ENCODE measurements at places on chromosomes 5 and 9.
A peak's percentile ranks its signal among the peaks of the same experiment; 100 is the strongest.

DNA sequence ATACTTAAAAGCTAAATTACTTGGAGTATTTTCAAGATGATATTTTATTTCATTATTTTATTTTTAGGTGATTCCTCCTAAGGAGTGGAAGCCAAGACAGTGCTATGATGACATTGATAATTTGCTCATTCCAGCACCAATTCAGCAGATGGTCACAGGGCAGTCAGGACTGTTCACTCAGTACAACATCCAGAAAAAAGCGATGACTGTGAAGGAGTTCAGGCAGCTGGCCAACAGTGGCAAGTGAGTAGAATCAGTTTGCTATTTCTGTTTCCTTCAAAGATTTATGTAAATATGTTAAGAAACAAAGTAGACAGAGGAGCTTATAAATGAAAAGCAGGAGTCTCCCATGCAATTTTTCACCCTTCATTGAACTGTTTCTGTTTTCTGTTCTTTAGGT lies 47.8 kb downstream of the KDM4C start:
- DNase-seq, result no peak

DNA sequence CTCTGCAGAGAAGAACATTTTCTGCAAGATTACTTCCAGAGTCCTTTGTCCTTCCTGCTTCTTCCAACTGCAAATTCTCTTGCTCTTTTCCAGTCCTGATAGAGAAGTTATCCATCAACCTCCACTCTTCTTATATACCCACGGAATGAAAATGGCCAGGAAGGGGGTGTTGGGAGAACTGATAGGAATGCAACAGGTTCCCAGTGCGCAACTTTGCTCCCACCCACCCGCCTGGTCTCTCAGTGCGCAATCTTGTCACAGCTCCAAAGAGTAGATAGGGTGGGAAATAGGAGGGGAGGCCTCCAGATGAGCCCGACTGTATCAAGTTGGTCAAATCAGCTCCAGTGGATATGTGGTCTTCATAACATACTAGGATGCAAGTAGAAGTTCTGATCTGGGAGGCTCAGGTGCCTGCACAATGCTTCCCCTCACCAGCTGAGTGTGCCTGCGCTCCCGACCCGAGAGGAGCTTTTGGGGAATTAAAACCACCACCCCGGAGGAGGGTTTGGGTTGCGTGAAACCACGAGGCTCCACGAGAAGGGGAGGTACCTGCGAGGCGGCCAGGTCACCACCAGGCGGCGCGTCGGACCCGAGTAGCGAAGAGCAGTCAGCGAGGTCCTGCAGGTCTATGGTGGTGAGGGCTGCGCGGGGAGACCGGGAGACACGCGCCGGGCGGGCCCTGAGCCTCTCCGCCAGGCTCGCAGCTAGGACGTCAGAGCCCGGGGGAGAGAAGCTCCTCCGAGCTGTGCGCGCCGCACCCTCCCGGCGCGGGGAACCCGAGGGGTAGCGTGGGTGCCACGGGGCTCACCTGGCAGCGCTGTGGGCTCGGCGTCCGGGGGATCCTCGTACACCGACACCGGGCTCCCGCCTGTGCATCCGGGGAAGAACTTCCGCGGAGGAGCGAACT lies 835 bp downstream of the MCIDAS start:
- no peak for DNase-seq

DNA sequence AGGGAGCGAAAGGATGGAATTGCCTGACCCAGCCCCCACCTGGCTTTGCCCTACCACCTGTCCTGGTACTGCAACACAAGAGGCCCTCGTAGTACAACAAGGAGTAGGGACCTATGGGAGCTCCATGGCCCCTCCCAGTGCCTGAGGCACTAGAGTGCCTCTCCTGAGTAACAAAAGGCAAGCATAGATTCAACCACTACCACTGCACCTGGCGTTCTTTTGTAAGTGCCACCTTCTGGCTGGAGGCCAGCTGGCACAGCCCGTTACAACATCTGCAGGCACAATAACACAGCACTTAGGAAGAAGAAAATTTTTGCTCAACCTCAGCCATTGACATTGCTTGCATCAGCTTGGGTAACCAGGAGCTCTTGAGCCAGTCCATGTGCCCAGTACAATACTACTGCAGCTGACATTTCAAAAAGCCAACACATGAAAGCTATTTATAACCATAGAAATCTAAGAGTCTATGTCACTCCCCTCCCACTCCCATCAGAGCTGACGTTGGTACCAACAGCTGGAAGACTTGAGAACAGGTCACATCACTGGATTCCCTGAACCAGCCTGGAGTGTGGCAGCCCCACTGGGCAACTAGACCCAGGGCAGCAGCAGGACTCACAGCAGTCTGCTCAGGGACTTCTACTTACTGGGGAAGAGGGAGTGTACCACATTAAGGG lies 17.7 kb upstream of the FAM174A start:
- DNase-seq, result no peak

- peak; percentile 65 for DNase-seq
These were observed 325.1 kb upstream of the PRR16 start for GRCh38 chr5:120139039-120139438.
